Colonic mucosa (tissue), 4 donors: ENCODE measurements at places on chromosomes 3 and 15. TPM values are rescaled to one million over a fixed set of nuclear protein-coding genes. Genes with fewer than 3 reads are reported as not detected.
A peak's percentile ranks its signal among the peaks of the same experiment; 100 is the strongest.

The ST8SIA2 gene
- 0.25 TPM for total RNA-seq

The SLC28A2 gene
- total RNA-seq = 21.6 TPM

The HIGD2B gene
- total RNA-seq = not detected

The CPN2 gene
- total RNA-seq = 0.15 TPM

The EXD1 gene
- total RNA-seq = not detected

The CFAP44 gene
- total RNA-seq = 8.5 TPM

The TM4SF1 gene
- total RNA-seq = 30.8 TPM

- DNase-seq = no peak
Observed at GRCh38 chr3:23945663-23945912, 502 bp downstream of the NR1D2 start.

GRCh38 chr3:53044711-53045517, 959 bp downstream of the SFMBT1 start:
- peak; percentile 51 for DNase-seq

GRCh38 chr3:177196008-177196455, 1.2 kb downstream of the TBL1XR1 start:
- DNase-seq = peak; percentile 58

- DNase-seq = no peak
Observed at GRCh38 chr3:185655426-185656320, 69.6 kb downstream of the SENP2 start.

DNA sequence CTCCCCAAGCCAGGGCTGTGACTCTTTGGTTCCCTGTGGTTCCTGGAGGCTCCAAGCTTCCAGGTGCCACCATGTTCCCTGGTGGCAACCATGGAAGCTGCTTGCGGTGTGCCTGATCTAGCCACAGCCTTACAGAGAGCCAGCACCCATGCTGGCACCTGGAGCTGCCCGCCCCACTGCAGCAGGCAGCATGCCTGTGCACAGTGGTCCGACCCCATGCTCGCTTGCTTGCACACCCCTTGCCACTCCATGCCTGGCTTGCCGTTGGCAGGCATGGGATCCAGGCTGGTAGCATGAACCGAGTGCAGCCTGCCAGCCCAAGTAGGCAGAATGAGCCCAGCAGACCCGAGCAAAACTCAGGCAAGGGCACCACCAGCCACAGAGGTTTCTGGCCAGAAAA, 53.9 kb downstream of the SLMAP start:
- no peak for DNase-seq

DNA sequence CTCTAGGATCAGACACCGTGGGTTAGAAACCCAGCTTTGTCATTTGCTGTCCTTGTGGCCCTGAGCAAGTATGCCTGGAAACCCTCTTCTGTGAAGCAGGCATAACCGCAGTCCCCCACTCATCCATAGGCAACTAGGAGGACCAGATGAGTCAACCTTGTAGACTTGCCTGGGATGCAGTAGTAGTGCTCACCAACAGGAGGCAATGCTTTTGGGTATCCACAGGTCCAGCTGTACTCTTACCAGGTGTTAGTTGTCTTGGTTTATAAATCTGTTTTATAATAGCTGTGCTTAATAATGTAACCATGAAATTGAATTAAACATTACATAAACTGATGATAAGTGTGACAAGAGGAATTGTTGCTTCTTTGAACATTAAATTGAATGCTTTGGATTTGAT, 389.3 kb downstream of the IL20RB start:
- DNase-seq = no peak

- DNase-seq = no peak
Observed at GRCh38 chr3:124318014-124318413, 326.1 kb upstream of the ROPN1 start.

DNA sequence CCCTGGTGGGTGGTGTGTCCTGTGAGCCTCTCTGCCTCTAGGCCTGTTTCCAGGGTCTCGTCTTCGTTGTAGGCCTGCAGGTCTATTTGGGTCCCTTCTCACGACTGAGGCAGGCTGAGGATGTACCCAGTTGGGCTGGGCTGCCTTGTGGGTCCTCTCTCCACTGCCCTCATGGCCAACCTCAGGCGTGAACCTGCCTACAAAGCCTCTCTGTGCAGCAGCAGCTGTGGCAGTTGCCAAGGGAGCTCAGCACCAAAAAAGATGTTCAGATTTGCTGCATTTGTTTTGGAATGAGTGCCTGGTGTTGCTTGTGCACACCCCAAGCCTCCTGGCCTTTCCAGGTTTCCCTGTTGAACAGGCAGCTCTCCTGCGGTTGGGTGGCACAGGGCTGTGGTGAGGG, 13.4 kb downstream of the KLF13 start:
- no peak for DNase-seq
